AG04450 (cell line): ENCODE measurements at places on chromosomes 11 and 22.

GRCh38 chr11:111444040-111444439 lies 65.0 kb upstream of the POU2AF1 start:
- no peak for DNase-seq

- no peak for DNase-seq
These were observed 71.8 kb downstream of the PHF21A start for GRCh38 chr11:46049325-46049897.

- DNase-seq = no peak
These were observed 800 bp downstream of the KCNJ5 start for GRCh38 chr11:128891913-128892398.

DNA sequence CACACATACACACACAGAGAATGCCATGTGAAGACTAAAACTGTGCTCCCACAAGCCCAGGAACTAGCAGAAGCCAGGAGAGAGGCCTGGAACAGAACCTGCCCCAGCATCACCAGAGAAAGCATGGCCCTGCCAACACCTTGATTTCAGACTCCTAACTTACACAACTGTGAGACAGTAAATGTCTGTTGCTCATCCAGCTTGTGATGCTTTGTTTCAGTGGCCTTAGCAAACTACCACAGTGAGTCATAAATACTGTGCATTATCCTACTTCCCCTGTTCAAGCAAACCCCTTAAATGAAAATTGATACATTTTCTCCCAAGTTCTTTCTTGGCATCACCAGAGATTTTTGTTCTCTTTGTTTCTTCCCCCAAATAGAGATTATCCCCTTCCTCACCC lies 1539.4 kb upstream of the TENM4 start:
- DNase-seq = peak; percentile 1

DNA sequence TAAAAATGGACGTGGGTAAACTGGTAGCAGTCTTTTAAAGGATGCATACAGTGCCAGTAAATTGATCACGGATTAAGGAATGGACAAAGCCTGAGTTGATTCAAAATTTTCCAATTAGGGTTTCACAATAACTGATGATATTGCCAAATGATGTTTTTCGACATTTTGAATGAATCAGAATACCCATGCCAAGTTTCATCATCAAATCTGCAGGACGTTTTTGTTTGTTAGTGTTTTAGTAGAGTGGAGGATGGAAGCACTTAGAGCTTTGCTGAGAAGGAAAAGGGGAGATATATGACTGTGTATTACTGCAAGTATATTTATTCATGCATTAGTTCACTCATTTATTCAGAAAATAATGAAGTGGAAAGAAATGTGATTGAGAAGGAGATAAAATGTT lies 78.3 kb downstream of the SLC17A6 start:
- DNase-seq = no peak

DNA sequence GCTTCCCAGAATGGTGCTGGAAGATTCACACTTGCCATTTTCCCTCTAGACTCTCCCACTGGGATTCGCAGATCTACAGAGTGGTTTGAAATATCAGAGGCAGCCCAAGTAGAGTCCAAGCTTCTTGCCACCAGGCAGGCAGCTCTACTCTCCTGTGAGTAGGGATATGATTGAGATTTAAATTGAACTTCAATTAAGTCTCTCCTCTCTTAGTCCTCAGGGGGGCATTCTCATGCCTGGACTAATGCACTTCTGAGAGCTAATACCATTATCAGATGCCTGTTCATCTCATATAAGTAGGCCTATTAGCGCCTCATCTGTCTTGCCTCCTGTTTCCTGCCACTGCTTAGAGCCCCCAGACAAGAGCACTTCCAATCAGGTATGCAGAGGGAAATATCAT lies 25.5 kb upstream of the AMPD3 start:
- DNase-seq = no peak

GRCh38 chr11:76263166-76263565 lies 56.9 kb upstream of the WNT11 start:
- DNase-seq = no peak

GRCh38 chr11:47495011-47495855 lies 46.3 kb upstream of the RAPSN start:
- peak; percentile 18 for DNase-seq

DNA sequence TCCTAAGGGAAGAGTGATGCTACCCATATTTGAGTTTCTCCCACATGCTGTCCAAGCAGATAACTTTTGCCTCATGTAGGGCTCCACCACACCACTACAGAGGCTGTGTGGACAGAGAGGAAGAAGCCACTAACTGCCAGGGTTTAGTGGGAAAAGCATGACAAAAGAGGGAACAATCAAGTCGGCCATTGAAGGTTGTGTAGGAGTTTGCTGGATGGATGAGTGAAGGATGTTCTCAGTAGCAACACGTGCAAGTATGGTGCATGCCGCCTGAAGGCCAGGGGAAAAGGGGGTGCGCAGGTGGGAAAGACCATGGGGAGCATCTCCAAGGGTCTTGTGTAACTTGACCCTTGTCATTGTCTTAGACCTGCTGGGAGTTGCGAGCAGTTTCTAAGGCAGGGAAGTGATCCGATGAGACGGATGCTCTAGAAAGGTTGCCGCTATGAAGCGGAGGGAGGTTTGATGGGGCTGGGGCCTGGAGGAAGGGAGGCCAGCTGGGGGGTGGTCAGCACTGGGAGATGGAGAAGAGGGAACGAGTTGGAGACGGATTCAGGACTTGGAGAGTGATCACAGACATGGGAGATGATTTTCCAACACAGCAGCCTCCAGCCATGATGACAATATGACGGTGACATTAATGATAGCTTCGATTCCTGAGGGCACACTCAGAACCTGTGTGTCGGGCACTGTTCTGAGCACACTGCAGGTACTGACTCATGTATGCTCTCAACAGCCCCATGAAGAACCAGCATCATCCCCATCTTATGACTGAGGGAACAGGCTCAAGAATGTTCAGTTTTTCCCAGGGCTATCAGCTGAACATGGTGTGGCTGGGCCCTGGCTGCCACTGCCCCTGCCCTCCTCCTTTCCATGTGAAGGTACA lies 53.7 kb downstream of the CD6 start:
- DNase-seq = no peak

DNA sequence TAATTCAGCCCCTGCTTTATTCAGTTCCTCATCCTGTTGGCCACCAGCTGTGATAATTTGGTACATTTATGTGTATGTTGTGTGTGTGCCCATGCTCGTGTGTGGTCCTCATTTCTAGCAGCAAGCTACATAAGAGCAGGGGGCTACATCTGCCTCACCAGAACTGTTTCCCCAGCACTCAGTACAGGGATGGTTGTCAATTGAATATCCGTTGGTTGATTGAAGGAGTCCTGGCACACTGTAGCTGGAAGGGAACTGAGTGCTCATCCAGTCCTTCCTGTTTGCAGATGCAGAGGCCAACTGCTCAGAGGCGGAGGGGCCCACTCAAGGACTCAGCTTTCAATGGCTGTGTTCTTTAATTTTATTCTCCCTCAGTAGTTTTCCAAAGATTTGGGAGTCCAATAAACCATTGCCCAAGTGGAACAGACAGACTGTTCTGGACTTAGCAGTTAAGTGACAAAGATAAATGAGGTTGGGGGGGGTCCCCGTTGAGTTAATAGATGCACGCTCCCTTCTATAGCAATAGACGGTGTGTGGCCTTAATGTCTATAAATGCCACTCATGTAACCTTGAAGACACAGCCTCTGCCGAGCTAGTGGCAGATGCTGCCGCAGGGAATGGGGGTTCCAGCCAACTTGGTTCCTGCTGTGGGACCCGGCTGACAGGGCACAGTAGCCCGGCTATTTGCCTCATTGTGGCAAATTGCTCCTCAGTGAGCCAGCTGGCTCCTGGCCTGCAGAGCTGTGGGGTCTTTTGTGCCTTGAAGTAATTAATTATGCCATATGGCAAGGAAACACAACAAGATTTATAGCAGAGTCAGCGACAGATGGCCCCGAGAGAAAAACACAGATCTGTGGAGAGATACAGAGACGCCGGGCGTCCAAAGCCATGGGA lies 71.4 kb upstream of the GRK3 start:
- DNase-seq = no peak

DNA sequence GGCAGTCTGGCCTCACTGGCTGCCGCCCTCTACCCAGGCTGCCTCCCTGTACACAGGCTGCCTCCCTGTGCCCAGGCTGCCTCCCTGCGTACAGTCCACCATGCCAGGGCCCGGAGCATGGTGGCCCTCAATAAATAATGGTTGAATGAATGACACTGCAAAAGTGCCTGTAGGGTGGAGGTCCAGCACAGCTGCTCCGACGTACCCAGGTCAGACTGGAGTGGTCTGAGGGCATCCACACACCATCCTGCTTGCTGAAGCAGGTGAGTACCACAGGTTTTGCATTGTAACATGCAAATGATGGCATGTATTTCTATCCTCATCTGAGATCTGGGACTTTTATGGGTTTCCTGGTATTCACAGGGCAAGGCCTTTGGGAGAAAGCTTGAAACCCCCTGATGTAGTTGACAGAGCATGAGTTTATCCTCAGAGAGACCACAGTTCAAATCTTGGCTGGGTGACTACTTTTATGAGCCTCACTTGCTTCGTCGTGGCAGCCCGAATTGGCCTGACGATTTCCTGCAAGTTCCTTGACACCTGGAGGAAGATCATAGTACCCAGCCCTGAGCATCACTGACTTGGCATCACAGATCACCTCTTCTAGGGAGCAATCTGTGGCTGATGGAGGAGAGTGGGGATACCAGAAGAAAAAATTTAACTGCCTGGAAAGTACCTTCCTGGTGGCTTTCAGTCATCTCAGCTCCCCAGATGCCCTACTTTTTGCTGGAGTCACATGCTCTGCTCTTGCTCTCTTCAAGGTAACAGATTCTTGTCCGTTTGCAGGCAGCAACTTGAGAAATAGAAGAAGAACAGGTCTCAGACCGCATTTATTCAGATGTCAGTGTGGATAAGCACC lies 16.0 kb upstream of the CYB5R3 start:
- no peak for DNase-seq

GRCh38 chr11:35619116-35619854 lies 1.0 kb downstream of the FJX1 start:
- DNase-seq = no peak

DNA sequence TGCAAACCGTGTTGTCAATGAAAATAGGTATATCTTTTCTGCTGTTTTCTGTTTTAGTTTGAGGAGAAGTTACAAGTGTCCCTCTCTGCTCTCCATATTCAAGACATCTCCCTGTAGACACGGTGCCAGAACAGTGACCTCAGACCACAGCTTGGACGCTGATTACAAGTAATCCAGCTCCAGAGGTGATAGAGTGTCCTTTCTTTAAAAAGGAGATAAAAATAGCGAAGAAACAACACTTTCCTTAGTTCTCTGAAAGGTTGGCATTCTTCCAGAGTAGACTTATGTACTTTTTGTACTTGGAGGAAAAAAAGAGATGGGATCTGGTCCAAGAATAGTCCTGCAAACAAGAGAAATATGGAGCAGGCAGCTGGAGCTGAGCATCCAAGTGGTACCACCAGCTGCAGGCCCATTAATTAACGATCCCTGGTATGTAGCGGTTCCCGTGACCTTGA lies 43.0 kb upstream of the WT1 start:
- no peak for DNase-seq

DNA sequence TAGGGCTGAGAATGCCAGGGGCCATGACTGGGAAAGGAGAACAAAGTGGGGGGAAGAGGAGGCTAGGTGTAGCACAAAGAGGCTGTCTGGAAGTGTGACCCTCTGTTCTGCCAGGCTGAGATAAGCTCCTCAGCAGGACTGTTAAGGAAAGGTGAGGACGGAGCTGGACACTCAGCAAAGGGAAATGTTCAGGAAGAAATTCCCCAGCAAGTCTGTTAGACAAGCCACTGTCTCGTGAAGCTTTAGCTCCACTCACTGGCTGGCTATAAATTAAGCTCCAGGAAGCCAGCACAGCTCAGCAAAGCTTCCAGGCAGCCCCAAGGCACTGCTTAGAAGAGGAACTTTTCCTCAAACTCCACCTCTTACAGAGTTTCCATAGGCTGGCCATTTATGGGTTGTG lies 181.2 kb upstream of the API5 start:
- no peak for DNase-seq

DNA sequence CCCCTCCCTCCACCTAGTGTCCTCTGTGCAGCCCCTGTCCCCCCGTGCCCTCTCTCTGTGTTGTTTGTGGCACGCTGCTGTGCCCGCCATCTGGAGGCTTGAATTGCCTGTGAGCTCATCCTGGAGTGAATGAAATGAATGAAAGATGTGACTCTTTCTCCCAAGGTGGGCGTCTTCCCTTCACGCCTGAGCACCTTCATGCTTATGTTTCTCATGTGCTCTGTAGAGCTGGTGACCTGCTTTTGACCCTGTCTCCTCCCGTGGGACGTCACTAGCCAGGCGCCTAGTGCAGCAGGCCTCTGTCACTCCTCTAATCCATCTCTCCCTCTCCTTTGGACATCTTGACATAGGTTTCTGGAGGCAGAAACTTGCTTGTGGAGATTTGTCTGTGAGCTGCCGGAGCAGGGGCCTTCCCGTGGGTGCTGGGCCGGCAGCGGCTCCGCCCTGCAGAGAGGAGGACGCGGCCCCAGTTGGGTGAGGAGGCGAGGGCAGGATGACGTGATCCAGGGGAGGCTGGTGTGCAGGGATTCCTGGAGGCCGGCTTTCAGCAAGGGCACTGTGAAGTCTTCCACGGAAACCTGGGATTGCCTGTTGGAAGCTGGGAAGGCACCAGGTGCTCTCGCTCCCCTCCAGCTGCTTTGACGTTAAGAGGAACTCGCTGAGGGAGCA lies 40.6 kb downstream of the MUC6 start:
- no peak for DNase-seq

DNA sequence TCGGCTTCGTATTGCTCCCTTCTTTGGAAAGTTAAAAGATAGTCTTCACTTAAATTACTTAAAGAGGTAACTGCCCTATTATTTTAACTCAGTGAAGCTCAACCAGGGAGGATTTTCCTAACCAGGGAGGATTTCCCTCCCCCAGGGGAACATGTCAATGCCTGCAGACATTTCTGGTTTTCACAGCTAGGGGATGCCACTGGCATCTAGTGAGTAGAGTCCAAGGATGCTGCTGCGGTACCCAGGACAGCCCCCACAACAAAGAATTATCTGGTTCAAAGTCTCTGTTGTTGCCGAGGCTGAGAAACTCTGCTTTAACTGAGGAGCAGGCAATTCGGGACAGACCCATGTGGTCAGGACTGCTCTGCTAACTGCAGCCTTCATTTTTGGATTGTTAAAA lies 82.2 kb downstream of the DEPDC5 start:
- no peak for DNase-seq

- no peak for DNase-seq
These were observed 118.3 kb upstream of the NAV2 start for GRCh38 chr11:19594326-19594725.

DNA sequence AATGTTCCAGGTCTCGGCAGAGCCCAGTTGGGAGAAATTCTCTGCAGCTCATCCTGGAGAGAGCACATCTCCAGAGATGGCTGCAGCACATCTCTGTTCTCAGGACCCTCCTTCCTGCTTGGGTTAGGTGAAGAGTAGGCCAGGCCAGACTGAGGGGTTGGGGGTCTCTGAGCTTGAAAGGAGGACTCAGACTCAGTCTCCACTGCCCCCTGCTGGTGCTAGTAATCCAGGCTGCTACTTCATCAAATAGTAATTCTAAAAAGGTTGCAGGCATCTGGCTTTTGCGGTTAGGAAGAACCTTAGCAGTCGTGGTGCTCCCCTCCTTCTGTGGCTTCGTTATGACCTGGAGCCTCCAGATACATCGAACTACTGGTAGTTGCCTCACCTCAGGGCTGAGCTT lies 9.7 kb downstream of the TUB start:
- DNase-seq = no peak

- DNase-seq = no peak
These were observed 4.2 kb upstream of the SUSD2 start for GRCh38 chr22:24177045-24177444.
